Activated CD8-positive, alpha-beta T cell treated with anti-CD3 and anti-CD28 coated beads, Interleukin-2, amount 10 ng/mL, durations not matched to agents 7 days and 5 days (primary cell): ENCODE measurements at places on chromosomes 3 and 15.
A peak's percentile ranks its signal among the peaks of the same experiment; 100 is the strongest.

DNA sequence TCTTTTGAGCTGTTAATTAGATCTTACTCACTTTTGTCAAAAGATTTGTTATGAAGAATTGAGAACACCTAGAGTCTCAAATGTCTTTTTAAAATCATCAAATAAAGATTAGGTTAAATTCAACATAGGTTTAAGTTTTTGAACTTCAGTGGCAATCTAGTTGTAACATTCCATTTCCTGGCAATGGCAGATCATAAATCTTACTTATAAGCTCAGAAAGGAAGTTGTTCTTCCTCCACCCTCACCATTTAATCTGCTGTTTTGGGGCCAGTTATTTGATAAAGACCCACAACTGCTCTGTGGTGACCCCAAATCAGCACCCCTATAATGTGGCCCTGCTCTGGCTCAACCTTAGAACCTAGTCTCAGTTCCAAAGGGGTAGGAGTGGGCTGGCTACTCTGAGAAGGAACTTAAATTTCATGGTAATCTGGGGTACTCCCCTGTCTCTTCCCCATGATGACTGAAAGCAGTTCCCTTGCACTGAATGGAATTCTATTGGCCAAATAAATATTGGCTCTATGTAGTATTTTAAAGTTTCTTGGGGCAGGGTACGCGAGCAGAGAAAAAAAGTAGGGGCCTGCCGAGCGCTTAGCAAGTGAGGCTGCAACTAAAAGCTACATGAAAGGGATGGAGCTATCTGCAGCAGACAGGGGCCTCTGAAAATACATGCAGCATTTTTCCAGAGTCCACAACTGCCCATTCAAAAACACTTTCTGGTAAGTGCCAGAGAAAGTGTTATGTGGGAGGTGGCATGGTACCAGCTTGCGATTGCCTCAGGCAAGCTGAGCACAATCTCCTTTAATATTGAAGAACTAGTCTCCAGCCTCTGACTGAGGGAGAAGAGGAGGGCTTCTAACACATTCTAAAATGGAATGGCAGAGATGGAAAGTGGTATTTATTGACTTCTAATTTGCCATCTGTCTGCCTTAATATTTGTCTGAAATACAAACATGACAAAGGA, 103.6 kb upstream of the RASGRP1 start:
- no peak overlapping the region for H3K4me3 ChIP-seq
- peak overlapping the region; percentile 64 for H3K27ac ChIP-seq

- DNase-seq, result no peak
- peaks cover 27% of the 10 kb centered on the region for H3K4me1 ChIP-seq
- peak overlapping the region; percentile 27 for H3K27ac ChIP-seq
- no peak overlapping the region for H3K4me3 ChIP-seq
- H3K27me3 ChIP-seq, result no peaks in the 10 kb centered on the region
- H3K36me3 ChIP-seq, result peaks cover 60% of the 10 kb centered on the region
These were observed 27.5 kb downstream of the NBEAL2 start for GRCh38 chr3:47007001-47007400.

GRCh38 chr15:68666120-68666811, 87.5 kb downstream of the CORO2B start:
- H3K4me3 ChIP-seq, result no peak overlapping the region
- H3K36me3 ChIP-seq, result no peaks in the 10 kb centered on the region
- no peak overlapping the region for H3K27ac ChIP-seq

GRCh38 chr15:64286473-64286872, 69.5 kb downstream of the CSNK1G1 start:
- no peaks in the 10 kb centered on the region for H3K27me3 ChIP-seq
- H3K36me3 ChIP-seq, result peaks cover 11% of the 10 kb centered on the region
- H3K27ac ChIP-seq, result no peak overlapping the region
- H3K4me1 ChIP-seq, result peaks cover 2% of the 10 kb centered on the region
- H3K4me3 ChIP-seq, result no peak overlapping the region

DNA sequence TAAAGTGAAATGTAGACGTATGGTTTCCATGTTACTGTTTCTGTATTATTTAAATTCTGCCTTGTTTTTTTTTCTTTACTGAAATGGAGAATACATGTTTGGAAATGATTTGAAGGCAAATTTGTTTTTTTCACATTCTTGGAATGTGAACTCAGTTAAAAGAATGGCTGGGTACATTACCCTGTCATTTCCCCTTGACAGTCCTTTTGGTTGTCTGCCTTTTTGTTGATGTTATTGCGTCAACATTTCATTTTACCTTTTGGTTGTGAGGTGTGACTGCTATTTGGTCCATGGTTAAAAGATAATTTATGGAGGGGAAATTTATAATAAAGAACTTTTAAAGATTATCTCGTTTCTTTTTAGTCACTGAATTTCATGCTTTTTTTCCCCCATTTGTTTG, 3.2 kb upstream of the GPR171 start:
- H3K4me3 ChIP-seq, result peak overlapping the region; percentile 48
- H3K27me3 ChIP-seq, result no peaks in the 10 kb centered on the region
- peak overlapping the region; percentile 94 for H3K27ac ChIP-seq
- peaks cover 20% of the 10 kb centered on the region for H3K36me3 ChIP-seq

DNA sequence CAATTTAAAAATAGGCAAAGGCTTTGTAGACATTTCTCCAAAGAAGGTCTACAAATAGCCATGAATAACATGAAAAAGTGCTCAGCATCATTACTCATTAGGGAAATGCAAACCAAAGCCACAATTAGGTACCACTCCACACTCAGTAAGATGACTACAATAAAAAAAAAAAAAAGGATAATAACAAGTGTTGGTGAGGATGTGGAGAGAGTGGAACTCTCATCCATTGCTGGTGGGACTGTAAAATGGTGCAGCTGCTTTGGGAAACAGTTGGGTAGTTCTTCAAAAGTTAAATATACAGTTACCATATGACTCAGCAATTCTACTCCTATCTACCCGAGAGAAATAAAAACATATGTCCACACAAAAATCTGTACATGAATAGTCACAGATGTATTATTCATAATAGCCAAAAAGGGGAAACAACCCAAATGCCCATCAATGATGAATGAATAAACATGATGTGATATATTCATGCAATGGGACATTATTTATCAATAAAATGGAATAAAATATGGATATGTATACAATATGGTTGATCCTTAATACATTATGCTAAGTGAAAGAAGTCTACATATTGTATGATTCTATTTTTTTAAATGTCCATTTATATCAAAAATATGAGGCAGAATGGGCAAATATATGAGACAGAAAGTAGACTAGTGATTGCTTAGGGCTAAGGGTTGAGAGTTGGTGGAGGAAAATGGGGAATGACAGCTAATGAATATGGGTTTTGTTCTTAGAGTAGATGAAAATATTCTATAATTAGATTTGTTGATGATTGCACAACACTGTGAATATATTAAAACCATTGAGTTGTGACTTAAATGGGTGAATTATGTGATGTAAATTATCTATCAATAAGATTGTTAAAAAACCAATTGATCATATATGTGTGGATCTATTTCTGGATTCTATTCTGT, 66.1 kb upstream of the SMAD3 start:
- H3K4me3 ChIP-seq, result no peak overlapping the region
- peaks cover 2% of the 10 kb centered on the region for H3K36me3 ChIP-seq
- H3K27ac ChIP-seq, result no peak overlapping the region
- DNase-seq, result no peak
- peaks cover 12% of the 10 kb centered on the region for H3K27me3 ChIP-seq

DNA sequence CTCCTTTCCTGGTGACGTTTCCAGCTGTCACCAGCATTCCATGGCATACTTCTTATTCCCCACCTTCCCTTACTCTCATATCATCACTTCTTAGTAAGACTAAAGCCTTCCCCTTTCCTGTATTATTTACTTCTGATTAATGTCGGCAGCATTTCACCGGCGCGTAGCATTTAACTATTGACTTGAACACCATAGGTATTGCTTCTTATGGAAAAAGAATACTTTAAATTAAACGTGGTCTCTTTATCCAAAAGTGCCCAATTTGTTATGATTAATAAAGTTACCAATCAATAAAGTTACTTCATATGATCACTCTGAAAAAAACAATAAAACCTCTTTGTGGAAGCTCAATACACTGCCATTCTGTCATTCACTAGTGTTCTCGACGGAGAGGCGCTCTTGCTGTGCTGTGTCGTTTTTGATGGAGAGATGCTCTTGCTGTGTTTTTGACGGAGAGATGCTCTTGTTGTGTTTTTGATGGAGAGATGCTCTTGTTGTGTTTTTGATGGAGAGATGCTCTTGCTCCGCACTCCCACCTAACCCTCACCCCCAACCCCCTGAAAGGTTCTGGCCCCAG, 165.0 kb downstream of the XXYLT1 start:
- H3K27ac ChIP-seq, result no peak overlapping the region
- DNase-seq, result no peak
- H3K27me3 ChIP-seq, result no peaks in the 10 kb centered on the region
- peaks cover 20% of the 10 kb centered on the region for H3K4me1 ChIP-seq
- no peak overlapping the region for H3K4me3 ChIP-seq
- no peaks in the 10 kb centered on the region for H3K36me3 ChIP-seq

DNA sequence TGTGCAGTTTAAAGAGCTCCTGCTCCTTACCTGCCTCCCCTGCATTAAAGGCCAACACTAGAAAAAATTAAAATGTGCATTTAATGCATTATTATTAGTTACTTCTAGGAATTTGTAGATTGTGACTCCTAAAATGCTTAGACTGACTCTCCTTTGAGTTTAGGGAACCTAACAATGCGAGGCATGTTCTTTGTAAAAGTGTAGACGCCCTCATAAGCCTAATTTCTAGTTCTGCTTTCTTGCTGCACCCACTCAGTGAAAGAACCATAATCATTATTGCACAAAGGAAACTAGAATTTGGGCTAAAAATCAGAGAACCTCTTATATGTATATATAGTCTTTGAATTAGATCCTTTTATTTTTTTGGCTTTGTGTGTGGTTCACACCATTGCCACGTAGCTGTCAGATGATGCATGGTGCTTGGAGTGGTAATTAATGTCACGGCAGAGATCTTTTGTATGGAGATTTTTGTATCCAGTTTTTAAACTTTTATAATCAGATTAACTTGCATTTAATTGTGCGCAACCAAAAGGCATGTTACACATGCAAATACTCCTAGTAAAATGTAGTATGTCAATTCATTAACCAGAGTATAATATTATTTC, 710 bp downstream of the ABHD10 start:
- peak overlapping the region; percentile 95 for H3K27ac ChIP-seq
- DNase-seq, result no peak
- H3K4me1 ChIP-seq, result peaks cover 30% of the 10 kb centered on the region
- H3K4me3 ChIP-seq, result peak overlapping the region; percentile 91
- H3K27me3 ChIP-seq, result peaks cover 4% of the 10 kb centered on the region

DNA sequence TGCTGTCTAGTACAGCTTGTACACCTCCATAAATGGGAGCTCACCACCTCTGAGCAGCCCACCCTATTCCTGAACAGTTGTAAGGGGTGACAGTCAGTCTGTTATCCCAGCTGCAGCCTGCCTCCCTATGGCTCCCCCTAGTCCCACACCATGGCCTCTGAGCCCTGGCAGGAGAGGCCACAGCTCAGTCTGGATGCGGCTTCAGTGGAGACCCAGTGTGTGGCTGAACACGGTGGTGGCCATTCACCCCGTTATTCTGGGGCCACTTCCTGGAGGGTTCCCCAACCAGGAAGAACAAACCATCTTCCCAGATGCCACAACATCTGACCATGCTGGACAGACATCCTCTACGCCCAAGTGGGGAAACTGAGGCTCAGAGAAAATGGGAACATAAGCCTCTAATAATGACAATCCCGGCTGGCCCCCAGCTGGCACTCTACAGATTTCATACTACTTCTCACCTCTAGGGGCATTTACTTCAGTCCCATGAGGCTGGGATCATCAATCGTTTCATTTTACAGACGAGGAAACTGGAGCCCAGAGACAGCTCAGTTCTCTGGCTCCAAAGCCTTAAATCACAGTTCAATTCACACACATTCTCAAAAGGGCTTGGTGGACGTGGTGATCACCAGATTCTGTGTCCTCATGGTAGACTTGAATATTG, 9.2 kb upstream of the GRIP2 start:
- H3K27ac ChIP-seq, result no peak overlapping the region
- no peak for DNase-seq
- peaks cover 21% of the 10 kb centered on the region for H3K27me3 ChIP-seq

GRCh38 chr3:122146466-122146865, 37.0 kb upstream of the CASR start:
- H3K27me3 ChIP-seq, result no peaks in the 10 kb centered on the region
- H3K27ac ChIP-seq, result peak overlapping the region; percentile 51
- peaks cover 7% of the 10 kb centered on the region for H3K4me1 ChIP-seq
- peaks cover 2% of the 10 kb centered on the region for H3K36me3 ChIP-seq
- DNase-seq, result peak; percentile 31

- H3K27ac ChIP-seq, result no peak overlapping the region
- no peaks in the 10 kb centered on the region for H3K36me3 ChIP-seq
- peaks cover 2% of the 10 kb centered on the region for H3K4me1 ChIP-seq
- DNase-seq, result peak; percentile 81
These were observed 37.0 kb downstream of the CDC25A start for GRCh38 chr3:48151058-48151806.

GRCh38 chr3:193757457-193757856, 164.4 kb downstream of the OPA1 start:
- peaks cover 14% of the 10 kb centered on the region for H3K27me3 ChIP-seq
- H3K27ac ChIP-seq, result no peak overlapping the region
- no peak for DNase-seq
- H3K36me3 ChIP-seq, result no peaks in the 10 kb centered on the region
- H3K4me3 ChIP-seq, result no peak overlapping the region

- no peak overlapping the region for H3K27ac ChIP-seq
- H3K4me3 ChIP-seq, result no peak overlapping the region
- no peaks in the 10 kb centered on the region for H3K4me1 ChIP-seq
- no peaks in the 10 kb centered on the region for H3K36me3 ChIP-seq
These were observed 82.8 kb downstream of the DUT start for GRCh38 chr15:48414015-48414414.
